Stimulated activated CD4-positive, alpha-beta T cell treated with anti-CD3 and anti-CD28 coated beads, Interleukin-15, amount 100 ng/mL, for 1 hour (primary cell): ENCODE measurements at places on chromosomes 6 and 20.
A peak's percentile ranks its signal among the peaks of the same experiment; 100 is the strongest.

- DNase-seq = no peak
These were observed 236.3 kb downstream of the BCAS1 start for GRCh38 chr20:53834062-53834442.

DNA sequence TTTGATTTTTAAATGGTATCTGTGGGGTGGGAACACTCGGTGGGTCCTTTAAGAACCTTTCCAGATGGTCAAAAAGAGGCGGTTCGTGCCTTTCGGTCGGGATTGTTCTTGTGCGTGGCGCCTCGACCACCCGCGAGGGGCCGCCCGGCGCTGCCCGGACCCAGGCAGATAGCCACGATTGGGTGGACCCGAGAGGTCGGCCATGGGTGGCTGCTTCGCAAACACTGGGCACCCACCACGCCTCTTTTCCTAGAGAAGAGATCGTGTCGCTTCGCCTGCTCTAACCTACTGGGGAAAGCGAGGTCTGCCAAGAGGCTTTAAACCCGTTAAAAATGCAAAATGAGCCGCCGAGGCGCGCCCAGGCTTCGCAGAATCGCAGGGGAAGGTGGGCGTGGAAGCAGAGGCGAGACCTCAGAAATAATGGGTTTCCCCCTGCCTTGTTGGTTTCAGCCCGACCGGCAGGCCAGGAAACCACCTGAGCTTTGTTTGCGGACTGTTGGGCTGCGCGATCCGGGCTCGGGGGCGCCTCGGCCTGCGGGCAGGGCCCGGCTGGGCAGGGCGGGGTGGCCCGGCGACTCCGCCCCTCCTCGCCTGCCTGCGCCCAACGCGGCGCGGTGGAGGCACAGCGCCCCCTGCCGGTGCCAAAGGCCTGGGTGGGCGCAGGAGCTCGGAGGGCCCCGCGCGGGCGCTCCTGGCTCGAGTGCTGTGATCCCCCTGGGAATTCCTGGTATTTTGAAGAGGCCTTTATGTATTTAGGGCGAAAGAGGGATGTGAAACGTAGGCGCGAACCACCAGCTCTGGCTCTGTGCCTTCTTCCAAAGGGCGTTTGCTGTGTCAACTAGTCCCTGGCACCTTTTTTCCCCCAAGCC is 1.6 kb downstream of the MARCKS start:
- peak; percentile 69 for DNase-seq

DNA sequence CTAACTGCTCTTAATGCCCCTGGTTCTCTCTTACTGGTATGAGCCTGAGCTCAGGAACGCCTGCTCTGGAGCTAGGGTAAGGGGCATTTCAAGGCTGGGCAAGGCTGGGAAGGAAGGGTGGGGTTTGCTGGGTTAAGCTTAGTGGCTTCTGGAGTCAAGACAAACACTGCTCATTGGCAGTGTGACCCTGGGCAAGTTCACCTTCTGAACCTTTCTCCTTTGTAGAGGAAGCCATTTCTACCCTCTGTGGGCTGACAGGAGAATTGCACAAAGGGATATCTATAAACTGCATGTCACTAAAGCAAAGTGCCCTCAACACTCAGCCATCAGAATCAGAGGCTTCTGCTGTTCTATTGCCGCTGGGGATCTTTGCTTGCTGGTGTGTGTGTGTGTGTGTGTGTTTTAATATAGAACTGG is 20.3 kb upstream of the LRRN4 start:
- DNase-seq = no peak

GRCh38 chr6:41079080-41079479 is 6.3 kb downstream of the NFYA start:
- DNase-seq = no peak

GRCh38 chr6:84770521-84770920 is 6.1 kb upstream of the TBX18 start:
- DNase-seq = no peak

GRCh38 chr20:60715172-60715571 is 536.9 kb upstream of the CDH4 start:
- no peak for DNase-seq

DNA sequence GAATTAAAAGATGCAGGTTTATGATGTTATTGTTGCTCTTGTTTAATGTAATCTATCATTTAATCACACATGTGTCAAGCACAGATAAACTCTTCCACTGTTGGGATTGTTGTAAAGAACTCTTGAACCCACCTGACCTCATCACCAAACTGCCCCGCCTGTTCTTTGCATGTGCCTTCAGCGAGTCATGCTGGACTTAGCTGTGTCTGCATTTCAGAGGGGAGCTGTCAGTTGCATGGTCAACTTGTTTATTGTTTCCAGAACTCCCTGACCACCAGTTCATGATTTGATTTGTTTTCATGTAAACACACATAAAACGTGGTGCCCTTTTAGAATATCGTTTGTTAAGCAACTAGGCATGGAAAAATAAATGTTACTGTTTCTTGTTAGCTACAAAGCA is 93.6 kb downstream of the KHDC1L start:
- no peak for DNase-seq

DNA sequence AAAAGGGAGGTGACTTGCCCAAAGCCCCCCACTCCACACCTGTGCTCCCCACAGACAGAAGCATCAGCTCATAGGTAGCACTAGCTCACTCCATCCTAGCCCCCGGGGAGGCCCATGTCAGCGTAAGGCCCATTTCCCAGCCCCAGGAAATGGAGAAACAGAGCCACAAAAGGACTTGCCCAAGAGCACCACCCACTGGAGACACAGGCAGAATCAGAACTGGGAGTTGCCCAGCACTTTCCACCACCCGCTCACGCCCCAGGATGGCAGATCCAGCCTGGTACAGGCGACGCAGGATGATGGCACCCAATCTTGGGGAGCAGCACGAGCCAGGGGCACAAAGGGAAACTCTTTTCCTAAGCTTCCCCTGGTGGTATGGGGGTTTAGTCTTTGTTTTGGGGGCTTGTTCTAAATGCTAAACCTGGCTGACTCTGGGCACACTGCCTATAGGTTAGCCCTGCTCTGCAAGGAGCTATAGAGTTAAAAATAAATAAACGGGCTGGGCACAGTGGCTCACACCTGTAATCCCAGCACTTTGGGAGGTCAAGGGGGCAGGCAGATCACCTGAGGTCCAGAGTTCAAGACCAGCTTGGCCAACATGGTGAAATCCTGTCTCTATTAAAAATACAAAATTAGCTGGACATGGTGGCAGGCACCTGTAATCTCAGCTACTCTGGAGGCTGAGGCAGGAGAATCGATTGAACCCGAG is 11.8 kb downstream of the C20orf203 start:
- DNase-seq = no peak

- no peak for DNase-seq
These were observed 74.7 kb downstream of the MYLK4 start for GRCh38 chr6:2676048-2676447.

DNA sequence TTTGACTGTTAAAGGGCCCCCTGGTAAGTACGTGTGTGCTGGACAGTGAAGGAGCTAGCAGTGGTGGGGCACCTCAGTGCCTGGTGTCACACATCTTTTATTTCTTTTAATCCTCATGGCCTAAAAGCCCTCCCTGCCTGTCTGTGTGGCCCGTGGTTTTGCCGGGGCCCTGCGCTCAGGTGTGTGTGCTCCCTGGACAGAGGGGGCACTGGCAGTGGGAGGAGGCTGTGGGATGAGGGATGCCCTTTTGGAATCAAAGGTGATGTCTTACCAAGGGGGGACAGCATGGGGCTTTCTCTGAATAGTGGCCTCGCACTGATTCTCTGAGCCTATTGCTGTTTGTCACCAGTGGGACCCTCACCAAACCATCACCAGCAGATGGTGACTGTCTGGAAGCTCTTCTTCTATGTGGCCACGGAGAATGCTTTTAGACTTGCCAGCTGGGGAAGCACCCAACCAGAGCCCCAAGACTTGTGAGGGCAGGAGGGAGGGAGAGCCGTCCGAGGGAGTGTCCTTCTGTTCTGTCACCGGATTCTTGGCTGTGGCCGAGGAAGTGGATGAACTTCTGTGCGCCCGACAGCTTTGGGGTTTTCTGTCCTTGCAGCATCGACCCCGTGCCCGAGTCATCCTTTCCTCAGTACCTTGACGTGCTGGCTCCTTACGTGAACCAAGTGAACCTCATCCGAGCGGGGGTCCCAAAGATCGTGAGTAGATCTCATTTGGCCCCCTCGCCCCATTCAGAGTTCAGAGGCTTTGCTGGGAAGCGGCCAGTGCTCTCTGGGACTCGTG is 18.1 kb downstream of the PNLDC1 start:
- no peak for DNase-seq

GRCh38 chr20:33910056-33910455 is 83.7 kb upstream of the RALY start:
- no peak for DNase-seq

GRCh38 chr20:6157345-6157744 is 34.5 kb upstream of the FERMT1 start:
- DNase-seq = no peak

DNA sequence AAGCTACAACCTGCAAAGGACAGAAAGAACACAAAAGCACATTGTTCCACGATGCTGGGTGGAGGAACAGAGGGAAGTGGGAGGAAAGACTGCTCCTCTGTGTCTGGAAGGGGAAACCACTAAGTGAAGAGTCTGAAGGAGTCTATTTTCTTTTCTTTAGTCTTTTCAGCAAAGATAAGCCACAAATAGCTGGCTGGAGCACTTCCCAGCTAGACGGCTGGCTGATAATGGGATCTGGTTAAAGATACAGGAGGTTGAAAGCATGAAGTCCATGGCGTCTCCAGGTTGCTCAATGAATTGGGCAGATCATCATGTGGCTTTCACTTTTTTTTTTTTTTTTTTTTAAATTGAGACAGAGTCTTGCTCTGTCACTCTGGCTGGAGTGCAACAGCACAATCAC is 154.0 kb upstream of the KCNG1 start:
- no peak for DNase-seq

DNA sequence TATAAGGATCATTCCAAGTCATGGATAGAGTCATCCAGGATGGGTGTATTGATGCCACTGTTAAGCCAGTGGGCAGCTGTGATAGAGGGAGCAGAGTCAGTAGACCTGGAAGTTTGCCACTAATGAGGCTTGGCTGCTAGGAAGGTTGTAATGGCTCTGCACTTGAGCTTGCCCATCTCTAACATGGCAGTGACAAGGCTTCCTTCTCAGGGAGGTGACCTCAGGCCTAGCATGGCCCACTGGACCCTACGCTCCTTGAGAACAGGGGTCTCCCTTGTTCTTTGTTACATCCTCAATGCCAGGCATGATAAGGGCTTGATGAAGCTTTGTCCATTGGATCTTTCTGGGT is 155.1 kb downstream of the CD83 start:
- no peak for DNase-seq

DNA sequence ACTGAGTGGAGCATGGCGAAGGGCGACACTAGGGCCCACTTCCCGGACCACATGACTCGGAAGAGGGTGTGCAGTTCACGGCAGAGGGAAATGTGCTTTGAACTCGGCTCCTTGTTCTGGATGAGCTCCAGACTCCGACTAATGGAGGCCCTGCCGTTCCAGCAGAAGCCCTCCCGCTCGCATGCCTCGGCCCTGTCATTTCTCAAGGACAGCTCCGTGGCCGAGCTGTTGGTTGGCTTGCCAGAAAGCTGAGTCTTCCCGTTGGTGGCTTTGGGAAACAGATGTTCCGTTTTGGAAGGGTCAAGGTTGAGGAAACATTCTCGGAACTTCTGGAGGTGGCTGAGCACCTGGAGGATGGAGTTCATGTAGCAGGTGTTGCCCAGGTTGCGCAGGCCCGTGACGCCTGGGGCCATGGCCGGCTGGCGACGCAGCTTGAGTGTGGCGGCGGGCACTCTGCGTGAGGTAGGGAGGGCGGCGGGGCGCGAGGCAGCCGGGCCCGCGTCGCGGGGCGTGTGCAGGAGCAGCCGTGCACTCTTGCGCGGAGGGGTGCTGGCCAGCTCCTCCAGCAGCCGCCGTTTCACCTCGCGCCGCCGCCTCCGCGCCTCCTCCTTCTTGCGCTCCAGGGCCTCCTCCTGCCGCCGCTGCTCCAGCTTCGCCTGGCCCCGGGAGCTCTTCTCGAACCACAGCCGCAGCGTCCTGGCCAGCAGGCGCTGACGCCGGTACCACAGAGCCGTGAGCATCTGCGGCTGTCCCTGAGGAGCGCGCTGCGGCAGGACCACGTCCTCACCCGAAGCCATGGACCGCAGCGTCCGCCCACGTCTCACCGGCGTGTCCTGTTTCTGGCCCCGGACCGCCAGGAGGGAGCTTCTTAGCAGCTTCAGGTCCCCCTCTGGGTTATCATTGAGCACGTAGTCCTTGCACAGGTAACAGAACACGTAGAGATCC is 18.6 kb downstream of the TOMM6 start:
- DNase-seq = no peak

DNA sequence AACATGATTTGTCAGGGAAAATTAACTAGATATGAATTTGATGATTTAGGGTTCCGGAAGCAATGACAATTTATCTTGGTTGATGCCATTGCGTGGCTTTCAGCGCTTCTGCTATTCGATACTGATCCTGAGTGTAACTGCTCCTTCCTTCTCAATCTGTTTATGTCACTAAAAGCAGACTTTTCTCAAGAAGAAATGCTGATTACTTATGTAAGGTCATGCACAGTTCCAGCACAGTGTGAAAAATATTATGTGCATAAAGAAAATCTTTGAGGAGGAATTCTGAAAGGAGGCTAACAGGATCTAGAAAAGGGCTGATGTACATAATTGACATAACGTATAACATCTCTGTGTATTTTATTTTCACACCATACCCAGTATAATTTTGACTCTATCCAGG is 336.6 kb downstream of the PACRG start:
- no peak for DNase-seq

DNA sequence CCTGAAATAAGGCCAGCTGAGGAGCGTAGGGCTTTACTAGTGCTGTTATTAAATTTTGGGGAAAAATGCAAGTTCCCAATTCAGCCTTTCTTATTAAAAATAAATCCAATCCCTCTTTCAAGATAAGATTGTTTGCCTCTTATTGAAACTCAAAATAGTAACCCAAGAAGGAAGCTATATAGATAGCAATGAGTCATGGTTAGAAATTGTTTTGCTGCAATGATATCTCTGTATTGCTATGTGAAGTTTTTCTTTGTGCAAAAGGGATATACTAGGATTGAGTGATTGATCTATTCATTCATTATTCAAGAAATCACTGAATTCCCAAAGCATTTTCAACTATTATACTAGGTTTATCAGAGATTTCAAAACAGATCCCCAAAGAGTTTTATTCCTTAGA is 93.0 kb upstream of the HDAC2 start:
- no peak for DNase-seq

GRCh38 chr20:30502670-30503069 is 754.8 kb upstream of the DEFB115 start:
- DNase-seq = no peak

GRCh38 chr6:151609146-151609902 is 115.5 kb downstream of the CCDC170 start:
- no peak for DNase-seq

- DNase-seq = no peak
These were observed 7.1 kb downstream of the TDP2 start for GRCh38 chr6:24659561-24659960.

- DNase-seq = no peak
These were observed 1.4 kb downstream of the NCOA7 start for GRCh38 chr6:125792172-125792571.

- no peak for DNase-seq
These were observed 44.6 kb upstream of the SEC63 start for GRCh38 chr6:108002365-108003221.

DNA sequence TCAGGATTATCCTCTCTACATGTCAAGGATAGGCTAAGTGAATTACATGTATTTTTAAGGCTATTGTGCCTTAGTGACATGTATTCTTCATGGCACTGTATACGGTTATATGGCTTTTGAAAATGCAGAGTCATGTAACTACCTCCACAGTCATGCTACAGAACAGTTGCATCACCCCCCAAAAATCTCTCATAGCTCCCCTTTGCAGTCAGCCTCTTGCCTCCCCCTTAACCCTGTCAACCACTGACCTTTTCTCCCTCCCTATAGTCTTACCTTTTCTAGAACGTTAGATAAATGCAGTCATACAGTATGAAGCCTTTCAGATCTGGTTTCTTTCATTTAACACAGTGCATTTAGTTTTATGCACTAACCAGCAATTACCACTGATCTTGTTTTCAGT is 10.3 kb upstream of the RNF24 start:
- no peak for DNase-seq
